Activated CD4-positive, alpha-beta T cell treated with anti-CD3 and anti-CD28 coated beads, Interleukin-2, amount 10 ng/mL, durations not matched to agents 7 days and 5 days (primary cell): ENCODE measurements at places on chromosomes 16 and 17.

GRCh38 chr16:35792516-35793285 is 2333.3 kb downstream of the TP53TG3F start:
- DNase-seq: no peak

GRCh38 chr17:39716073-39716818 is 14.1 kb downstream of the MIEN1 start:
- no peak for DNase-seq

GRCh38 chr16:84454611-84455010 is 49.8 kb downstream of the MEAK7 start:
- DNase-seq: no peak

GRCh38 chr16:53822936-53823529 is 119.1 kb downstream of the FTO start:
- DNase-seq: peak; percentile 24

GRCh38 chr16:88519938-88520653 is 50.1 kb upstream of the ZC3H18 start:
- no peak for DNase-seq

DNA sequence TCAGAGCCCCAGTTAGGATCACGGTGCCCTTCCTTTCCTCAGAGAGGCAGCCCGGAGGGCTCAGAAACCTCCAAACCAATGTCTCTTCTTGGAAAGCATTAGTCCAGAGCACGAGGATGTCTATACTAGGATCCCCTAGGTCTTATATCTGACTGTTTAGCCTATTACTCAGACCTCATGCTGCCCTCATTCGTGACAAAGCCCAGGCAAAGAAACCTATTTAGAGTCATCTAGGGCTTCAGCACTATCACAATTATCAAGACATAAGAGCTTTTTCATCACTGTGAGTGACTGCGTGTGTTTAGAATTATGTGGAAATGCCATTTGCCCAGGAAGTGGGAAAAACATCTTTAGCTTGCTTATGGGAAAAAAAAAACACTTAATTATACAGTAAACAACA is 159.8 kb upstream of the NOL11 start:
- DNase-seq: no peak

DNA sequence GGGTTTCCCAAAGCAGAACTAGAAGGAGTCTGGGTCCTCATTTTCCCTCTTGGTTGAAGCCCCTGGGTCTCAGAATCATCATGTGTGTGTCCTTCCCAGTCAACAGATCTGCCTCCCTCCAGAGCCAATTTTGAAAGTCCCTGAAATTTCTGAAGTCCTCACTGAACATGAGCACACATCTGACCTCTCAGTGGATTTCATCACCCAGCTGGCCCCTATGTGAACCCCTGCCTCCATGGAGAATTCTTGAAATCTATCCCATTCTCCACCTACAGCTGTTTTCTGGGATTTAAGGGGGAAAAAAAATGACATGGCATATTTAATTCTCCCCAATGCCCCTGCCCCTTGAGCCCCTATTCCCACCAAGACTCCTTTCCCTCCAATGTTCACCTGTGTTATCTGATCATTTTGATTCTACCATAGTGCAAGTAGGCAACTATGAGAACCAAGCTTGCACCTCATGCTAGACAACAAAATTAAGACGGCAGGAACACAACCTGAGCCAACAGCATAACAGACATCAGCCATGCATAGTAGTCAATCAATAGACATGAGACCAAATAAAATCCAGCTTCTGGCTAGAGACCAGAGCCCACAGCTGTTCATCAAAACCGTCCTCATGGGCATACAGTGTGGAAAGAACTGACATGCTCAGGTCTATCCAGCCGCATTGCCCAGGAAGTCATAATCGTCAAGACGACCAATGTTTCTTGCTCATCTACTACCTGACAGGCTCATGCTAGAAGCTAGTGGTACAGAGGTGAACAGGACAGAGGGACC is 14.9 kb downstream of the SOX9 start:
- no peak for DNase-seq
